ENCODE measurements at places on chromosomes 1 and 21.

DNA sequence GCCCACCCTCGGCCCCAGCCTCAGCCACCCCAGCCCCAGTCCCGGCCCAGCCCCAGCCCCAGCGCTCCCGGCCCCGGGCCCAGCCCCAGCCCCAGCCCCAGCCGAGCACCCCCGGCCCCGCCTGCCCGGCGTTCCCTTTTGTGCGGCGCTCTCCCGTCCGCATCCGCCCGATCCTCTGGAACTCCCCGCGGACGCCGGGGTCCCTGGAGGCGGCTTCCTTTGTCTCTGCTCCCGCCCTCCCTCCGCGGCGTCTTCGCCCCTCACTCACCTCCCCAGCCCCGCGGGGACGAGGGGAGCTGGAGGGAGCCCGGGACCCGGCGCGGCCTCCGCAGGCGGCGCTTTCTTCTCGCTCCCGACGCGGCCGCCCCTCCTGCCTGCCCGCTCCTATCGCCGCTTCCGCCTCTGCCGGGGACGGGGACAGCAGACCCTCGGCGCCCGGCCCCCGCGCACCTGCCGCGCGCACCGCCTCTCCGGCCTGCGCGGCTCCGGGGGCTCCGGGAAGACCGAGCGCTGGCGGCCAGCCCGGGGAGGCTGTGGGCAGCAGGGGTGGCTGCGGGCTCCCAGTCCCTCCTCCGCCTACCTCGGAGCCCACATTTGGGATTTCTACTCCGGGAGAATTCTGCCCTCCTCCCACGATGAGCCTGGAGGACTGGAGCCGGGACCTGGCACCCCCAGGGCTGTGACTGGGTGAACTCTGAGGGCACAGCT is 14.0 kb downstream of the AGRN start:
- no peak for DNase-seq

DNA sequence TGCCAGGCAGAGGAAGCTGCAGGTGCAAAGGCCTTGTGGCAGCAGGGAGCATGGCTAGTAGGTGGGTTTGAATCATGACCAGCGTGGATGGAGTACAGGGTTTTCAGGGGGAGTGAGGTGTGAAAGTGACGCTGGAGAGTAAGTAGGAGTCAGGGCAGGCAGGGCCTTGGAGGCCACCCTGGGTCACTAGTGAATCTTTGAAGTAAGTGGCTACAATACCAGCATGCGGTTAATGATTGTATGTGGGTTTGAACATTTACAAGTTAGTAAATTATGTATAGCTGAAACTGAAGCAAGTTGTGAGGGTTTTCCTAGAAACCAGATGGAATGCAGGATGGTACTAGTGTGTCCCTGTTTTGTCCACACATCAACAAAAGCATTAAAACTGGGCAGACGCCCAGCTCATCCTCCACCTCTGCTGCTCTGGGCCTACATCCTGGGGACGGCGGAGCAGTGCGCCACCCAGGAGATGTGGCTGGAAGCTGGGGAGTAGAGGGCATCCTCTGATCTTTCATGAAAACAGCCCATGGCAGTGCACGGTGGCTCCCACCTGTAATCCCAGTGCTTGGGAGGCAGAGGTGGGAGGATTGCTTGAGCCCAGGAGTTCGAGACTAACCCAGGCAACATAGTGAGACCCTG is 41.2 kb upstream of the B3GALNT2 start:
- DNase-seq, result no peak

- peak; percentile 27 for DNase-seq
Measured at GRCh38 chr1:22275626-22276395, 132.9 kb upstream of the WNT4 start.

DNA sequence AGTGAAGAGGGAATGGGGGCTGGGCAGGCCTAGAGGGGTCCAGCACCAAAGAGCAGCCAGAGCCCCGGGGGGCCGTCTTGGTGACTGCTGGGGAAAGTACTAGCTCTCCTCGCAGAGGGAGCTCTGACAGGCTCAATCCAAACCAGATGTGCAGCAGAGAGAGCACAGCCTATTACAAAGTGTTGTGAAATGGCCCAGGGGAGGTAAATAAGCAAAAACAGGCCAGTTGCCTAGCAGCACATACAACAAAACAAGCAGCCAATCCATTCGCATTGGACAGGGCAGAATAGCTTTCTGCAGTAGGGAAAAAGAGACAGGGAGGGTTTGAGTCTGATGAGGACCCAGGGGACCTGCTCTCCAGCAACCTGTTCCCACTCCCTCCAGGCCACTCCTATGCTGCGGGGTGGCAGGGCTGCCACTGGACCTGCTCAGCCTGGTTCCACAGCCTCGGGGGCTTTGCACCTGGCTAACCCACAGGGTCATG is 239.6 kb upstream of the FGGY start:
- no peak for DNase-seq

- DNase-seq, result peak; percentile 92
Measured at GRCh38 chr1:11654137-11654938, at the start of the genes FBXO2 and FBXO44. FBXO2 (minus strand) TSS chr1:11654429; CDS start chr1:11654340, 89 bp downstream. FBXO44 (plus strand) TSS chr1:11654877; CDS start chr1:11655836, 959 bp downstream.

- no peak for DNase-seq
Measured at GRCh38 chr21:45857761-45858160, 123.8 kb upstream of the COL6A1 start.

DNA sequence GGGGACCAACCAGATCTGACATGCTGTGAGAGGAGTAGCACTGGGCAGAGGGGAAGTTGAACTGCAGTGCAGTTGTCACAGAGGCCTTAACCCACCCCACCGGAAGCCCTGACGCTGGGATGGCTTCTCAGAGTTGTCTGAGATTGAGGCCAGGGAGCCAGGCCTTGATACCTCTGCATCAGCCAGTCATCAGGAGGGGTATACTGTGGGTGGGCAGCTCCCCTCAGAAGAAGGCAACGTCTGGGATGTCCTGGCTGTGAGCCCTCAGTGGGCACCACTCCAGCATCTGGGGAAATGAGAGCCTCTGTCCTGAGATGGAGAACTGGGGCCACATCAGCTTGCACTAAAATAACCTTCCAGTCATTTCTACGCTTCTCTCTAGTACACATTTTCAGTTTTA is 47.9 kb upstream of the BCAR3 start:
- no peak for DNase-seq

GRCh38 chr1:11648039-11648438 is 6.2 kb downstream of the FBXO2 start:
- DNase-seq, result peak; percentile 33

GRCh38 chr1:170562646-170563338 is 30.8 kb downstream of the GORAB start:
- DNase-seq, result no peak

DNA sequence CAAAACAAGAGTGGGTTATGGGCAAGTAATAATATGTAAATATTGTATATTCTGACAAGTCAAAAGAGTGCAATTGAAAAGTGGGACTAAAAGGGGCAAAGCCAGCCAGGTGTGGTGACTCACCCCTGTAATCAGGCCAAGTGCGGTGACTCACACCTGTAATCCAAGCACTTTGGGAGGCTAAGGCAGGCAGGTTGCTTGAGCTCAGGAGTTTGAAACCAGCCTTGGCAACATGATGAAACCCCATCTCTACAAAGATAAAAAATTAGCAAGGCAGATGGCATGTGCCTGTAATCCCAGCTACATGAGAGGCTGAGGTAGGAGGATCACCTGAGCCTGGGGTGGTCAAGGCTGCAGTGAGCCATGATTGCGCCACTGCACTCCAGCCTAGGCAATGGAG is 304.0 kb downstream of the HHIPL2 start:
- DNase-seq, result no peak

Measured in cerebellum (tissue), 4 donors.